Effector CD8-positive, alpha-beta T cell (primary cell): ENCODE measurements at places on chromosomes 6 and 20.

GRCh38 chr20:3559231-3559630 is 88.4 kb downstream of the ATRN start:
- no peak for DNase-seq

DNA sequence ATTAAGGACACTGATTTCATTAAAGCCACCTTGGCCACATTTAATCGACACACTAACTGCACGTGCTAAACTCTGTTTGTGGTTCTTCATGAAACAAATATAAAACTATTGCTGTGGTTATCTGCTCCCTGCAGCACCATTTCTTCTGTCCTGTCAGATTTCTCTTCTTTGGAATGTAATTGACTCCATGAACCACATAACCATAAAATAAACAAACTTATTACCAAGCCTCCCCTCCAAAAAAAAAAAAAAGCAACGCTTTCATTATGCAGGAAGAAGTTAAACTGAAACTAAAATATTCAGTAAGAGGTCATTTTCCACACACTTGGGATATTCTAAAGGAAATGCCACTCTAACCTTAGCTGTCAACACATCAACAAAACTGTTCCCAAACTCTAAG is 319.1 kb upstream of the NT5E start:
- no peak for DNase-seq

DNA sequence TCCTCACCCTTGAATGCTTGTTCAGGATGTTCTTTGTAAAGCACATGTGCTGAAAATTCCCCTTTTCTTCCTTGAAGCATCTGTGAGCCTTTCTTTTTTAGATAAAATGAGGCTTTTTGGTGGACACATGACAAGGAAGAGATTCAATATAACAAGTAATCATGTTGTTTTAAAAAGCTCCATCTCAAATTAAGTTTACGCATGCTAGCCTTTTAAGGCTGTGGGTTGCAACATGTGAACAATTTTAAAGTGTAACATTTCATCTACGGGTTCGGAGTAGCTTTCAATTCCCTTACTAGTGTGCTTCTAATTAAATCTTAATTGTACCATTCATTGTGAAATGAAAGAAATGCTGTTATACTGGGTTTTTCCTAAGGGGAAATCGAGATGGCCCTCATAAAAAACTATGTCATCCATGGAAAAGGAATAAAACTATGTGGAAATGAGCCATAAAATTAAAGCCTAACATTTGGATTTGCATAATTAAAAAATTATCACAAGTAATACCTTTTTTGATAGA is 19.3 kb upstream of the OSTM1 start:
- no peak for DNase-seq

- peak; percentile 28 for DNase-seq
Measured at GRCh38 chr20:53609491-53610445, 16.1 kb upstream of the ZNF217 start.

GRCh38 chr6:80647156-80647555 is 540.7 kb downstream of the BCKDHB start:
- DNase-seq: no peak

GRCh38 chr20:44585057-44585963 is 2.9 kb downstream of the PKIG start:
- DNase-seq: no peak

GRCh38 chr20:63442100-63442493 is 30.4 kb downstream of the KCNQ2 start:
- DNase-seq: peak; percentile 28

GRCh38 chr6:117338567-117338966 is 73.2 kb downstream of the VGLL2 start:
- no peak for DNase-seq

DNA sequence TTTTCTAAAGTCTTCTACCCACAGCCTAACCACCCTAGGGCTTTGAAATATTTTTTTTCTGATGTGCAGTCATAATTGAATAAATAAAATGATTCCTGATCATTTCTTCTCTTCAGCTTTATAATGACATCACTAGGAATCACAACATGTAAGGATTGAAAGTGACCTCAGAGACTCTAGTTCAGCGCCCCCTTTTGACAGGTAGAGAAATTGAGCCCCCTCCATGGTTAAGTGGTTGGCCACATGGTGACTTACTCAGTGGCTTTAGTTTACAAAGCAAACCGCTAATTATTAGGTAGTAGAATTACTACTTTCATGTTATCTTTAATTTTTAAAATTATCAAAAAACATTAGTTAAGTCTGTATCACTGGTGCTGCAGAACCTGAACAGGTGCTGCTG is 13.3 kb upstream of the SLC2A12 start:
- no peak for DNase-seq

DNA sequence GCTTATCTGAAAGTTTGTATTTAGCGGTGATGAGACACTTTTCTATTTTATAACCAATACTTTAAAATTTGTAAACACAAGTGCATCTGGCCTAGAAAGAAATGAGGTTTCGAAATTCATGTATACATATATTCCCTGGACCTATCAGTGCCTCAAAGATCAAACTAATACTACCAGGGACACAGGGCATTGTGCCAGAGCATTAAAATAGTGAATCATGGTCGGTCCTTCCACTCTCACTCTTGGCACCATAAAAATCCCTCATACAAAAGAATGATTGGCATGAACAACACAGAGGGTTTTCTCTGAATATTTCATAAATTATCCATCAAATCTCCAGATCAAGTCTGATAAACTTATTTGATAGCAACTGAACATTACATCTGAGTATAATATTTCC is 62.0 kb downstream of the MMUT start:
- DNase-seq: no peak

DNA sequence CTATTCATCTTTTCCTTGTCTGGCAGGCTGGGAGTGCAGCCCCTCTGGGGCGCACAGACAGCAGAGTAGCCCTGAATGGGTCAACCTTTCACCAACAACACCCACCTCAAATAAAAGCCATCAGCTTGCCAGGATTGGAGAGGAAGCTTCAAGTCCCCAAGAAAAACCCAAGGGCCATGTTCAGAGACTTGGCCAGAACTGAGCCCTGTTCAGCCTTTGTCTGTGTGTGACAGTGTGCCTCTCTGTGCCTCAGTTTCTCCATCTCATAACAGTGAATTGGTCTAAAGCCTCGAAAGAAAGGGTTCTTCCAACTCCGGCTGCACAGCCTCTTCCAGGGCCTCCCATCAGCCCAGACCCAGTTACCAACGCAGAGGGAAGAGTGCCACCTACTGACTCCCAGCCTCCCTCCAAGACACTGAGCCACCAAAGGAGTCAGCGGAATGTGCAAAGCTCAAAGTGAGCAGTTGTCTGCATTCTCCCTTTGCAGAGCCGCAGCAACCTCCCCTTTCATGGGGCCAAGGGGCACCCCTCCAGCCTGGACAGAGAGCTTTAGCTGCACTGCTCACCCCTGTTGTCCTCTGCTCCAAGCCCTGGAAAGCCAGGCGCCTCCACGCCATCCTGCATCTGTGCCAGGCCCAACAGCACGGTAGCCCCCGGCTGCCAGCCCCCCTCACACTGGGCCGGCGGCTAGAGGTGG is 82.7 kb upstream of the TOP1 start:
- no peak for DNase-seq

DNA sequence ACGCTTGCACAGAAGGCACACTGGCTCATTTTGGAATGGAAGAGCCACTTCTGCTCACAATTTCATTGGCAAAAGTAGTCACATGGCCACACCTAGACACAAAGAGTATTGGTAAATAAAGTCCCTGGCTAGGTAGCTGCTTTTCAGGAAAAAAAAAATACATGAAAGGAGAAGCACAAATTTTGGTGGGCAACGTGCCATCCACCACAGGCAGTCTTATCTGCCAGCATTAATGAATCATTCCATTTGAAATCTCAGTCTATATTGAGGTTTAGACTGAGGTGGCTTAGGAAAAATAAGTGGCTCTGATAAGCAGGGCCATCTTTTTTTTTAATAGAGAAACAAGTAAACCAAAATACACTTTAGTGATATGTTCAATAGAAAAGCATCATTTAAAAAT is 44.3 kb downstream of the ADGRB3 start:
- no peak for DNase-seq

GRCh38 chr20:15637950-15638754 is 935.1 kb downstream of the KIF16B start:
- no peak for DNase-seq
